ENCODE measurements at places on chromosomes 2 and 18. TPM values are rescaled to one million over a fixed set of nuclear protein-coding genes. Genes with fewer than 3 reads are reported as not detected.

Gene SLC5A7
- 0.44 TPM for polyA plus RNA-seq

Gene MYCN
- polyA plus RNA-seq, result 6.2 TPM

Gene ADGRF3
- 0.20 TPM for polyA plus RNA-seq

Gene IL1F10
- polyA plus RNA-seq, result not detected

DNA sequence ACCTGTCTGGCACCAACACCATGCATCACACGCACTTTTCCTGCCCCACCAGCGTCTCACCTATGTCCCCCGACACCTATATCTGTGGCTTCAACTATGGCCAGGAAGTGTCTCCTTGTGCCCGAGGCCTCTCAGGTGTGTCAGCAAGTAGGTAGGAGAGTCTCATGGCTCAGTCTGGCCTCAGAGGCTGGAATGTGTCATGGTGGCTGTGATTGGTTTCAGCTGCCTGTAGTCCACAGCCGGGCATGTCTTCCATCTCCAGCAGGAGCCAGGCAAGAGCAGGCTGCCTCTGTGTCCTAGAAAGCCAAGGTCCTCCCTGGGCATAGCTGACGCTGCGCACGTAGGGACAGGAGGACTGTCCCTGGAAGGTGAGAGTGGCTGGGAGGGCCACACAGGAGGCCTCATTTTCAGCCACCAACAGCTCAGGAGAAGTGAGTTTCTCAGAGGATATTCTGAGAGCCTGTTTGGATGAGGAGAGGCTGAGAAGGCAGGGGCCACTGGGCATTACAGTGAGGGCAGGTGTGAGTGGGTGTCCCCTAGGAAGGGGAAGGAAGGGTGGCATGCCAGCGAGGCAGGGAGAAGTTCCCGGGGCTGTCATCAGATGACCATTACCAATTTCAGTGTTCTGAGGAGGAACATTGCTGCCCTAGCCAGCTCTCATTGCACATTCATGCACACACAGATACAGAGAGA is 47.2 kb downstream of the SDC1 start:
- DNase-seq, result no peak

DNA sequence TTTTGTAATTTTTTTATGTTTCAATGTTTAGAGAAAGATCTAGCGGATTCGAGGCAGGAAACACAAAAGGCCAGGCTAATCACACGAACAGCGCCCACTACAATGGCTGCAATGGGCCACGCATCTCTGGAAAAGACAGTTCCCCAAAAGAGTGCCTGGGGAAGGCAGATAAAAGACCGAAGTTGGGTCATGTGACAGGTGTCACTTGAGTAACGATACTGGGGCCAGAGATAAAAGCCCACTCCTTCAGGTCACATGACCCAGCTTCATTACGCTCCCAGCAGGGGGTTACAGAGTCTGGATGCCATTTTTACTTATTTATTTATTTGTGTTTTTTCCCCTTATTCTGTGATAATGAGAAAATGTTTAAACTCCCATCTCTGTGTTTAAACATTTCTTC is 95.4 kb downstream of the CDK15 start:
- no peak for DNase-seq

DNA sequence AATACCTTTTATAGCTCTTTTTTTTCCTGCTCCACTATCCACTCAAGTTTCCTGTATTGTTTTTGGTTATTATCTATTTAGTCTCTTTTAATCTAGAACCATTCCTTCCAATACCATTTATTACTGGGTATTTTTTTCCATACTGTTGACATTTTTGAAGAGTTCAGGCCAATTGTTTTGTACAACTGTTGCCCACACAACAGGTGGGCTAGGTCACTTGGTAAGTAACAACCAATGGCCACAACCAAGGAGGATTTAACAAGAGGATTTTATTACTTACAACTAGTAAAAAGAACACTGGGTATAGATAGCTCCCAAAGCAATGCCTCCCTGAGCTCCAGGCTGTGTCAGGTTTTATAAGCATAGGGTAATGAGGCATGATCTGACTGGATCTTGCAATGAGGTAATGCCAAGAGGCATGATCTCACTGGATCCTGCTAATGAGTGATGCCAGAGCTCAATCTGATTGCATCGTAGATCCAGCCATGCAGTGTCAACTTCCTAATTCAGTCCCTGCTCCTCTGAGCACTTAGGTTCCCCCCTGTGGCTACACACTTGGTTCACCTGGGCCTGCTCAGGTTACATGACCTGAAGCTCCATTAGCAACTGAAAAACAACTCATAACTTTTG is 7.1 kb upstream of the CEP68 start:
- DNase-seq, result no peak

- DNase-seq, result no peak
These were observed 33.1 kb downstream of the ARL4C start for GRCh38 chr2:234463626-234464290.

DNA sequence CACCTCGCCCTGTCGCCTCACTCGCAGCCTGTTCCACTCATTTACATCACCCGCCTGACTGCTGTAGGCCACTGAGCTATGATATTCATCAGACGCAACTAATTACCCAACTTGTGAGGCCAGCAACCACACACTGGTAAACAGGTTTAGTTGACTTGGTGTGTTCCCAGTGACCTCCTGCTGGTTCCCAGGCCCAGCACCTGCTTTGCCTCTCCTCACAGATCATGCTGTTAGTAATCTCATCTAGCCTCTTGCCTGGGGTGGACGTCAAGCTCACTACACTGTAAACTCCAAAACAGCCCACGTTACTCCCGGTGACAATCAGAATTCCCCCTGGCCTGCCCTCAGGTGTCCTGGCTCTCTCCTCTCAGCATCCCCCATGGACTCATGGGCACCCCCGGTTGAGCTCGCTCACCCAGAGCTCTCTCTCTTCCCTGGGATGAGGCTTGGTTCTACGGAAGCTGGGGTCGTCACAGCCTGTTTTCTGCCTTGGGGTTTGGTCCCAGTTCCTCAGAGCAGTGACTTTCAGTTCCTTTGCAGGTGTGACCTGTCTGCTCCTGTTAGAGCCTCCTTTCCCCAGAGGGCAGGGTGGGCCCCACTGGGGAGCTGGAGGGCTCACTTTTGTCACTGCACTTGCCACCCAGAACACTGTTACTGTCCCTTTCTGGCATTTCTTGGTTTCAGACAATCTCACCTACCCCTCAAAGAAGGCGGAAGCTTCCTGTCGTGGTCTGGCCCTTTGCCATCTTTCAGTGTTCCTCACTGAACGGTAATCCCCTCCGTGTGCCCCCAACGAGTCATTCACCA is 40.3 kb downstream of the INPP5D start:
- DNase-seq, result no peak

DNA sequence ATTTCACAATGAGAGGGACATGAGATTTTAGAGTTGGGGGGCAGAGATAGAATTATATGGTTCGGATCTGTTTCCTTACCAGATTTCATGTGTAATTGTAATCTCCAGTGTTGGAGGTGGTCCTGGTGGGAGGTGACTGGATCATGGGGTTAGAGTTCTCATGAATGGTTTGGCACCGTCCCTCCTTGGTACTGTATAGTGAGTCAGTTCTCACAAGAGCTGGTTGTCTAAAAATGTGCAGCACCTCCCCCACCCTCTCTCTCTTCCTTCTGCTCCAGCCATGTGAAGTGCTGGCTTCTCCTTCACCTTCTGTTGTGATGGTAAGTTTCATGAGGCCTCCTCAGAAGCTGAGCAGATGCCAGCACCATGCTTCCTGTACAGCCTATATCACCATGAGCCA is 138.1 kb downstream of the SCG2 start:
- no peak for DNase-seq

- DNase-seq, result no peak
These were observed 507.9 kb upstream of the CDH2 start for GRCh38 chr18:28684746-28685355.

- no peak for DNase-seq
These were observed 131.7 kb downstream of the DOCK10 start for GRCh38 chr2:224910574-224910925.

DNA sequence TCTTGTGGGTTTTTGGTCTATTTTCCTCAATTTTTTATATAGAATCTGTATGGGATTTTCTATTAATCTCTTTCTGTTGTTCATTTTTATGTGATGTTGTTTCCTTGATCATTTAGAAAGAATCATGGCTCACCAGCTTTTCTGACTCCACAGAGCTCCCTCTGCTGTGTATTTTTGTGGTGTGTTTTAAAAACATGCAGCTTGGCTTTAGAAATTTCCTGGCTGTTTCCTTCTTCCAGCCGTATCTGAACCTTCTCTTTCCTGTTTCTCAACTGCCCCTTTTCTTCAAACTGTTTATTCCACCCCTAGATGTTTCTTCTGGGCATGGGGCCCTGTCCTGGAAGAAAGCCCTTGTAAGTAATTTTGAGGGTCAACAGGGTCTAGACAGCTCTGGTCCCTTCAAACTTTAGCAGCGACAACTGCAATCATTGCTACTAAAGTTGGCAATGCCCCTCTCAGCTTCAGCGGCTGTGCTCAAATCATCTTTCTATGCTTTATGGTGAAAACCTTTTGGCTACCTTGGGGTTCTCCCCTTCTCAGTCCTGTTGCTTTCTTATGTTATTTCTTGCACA is 17.6 kb upstream of the COPS8 start:
- DNase-seq, result no peak

GRCh38 chr2:100502782-100503181 is 32.5 kb downstream of the NMS start:
- DNase-seq, result no peak

- DNase-seq, result no peak
These were observed 111.2 kb upstream of the CD226 start for GRCh38 chr18:70058916-70059315.

- no peak for DNase-seq
These were observed 41.9 kb upstream of the TANC1 start for GRCh38 chr2:158926478-158926948.

- no peak for DNase-seq
These were observed 134.6 kb downstream of the UXS1 start for GRCh38 chr2:106059416-106060065.

DNA sequence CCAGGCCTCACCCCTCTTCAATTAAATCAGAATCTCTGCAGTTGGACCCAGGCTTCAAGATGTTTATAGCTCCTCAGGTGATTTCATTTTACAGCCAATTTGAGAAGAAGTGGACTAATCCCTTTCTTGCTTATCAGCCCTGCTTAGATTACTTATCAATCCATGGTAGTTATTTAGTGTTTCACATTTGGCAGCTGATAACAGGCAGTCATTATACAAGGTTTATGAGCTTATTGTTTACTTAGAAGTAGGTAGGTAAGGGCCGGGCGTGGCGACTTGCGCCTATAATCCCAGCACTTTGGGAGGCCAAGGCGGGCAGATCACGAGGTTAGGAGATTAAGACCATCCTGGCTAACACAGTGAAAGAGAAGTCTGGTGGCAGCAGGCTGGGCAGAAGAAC is 237.5 kb downstream of the CTNNA2 start:
- no peak for DNase-seq

- no peak for DNase-seq
These were observed 5.6 kb upstream of the RUFY4 start for GRCh38 chr2:218063486-218063885.

DNA sequence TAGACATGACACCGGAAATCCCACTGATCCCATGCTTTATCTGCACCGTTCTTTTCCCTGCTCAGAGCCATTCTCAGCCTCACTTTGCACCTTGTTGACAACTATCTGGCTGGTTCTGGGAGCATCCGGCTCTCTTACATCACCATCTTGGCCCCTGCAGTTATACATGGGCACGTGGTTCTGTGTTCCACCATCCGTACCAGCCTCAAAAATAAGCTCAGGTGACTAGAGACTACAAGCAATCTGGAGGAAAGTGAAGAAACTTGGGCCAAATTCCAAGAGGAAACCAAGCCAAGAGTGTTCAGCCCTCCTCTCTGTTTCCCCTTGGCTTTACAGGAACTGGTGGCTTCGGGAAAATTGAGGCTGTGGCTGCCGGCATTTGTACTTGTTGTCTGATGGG is 244.6 kb upstream of the ACVR2A start:
- no peak for DNase-seq

DNA sequence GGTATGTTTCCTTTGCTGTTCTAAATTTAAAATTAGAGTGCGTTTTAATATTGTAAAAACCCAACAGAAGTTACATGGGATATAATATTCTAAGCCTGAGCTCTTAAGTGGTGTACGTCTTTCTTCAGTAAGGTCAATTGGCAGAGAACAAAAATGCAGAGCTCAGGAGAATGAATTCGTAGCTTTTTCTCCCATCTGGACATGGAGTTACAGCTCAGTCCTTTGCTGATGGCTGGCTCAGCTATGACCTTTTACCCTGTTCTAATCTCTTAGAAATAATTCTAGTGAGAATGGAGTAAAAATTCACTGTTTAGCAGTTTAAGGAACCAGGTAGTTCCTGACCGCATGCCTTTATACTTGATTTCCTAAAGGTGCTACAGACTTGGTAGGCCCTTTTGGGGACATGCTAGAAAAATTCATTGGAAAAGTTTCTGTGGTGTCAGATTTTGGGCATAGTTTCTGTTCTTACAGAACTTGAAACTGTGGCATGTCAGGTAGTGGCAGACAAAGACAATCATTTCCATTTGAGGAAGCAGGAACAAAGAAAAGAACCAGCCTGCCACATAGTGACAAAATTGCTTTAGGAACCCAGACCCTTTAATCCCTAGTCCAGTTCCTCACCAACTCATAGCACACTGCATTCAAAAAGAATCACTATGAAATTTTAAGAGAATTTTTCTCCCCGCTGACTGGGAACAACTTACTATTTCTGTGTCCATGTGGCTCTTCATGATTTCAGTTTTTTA is 566.8 kb upstream of the ZNF804A start:
- DNase-seq, result no peak

GRCh38 chr2:64777841-64778240 is 124.1 kb upstream of the SERTAD2 start:
- DNase-seq, result no peak

DNA sequence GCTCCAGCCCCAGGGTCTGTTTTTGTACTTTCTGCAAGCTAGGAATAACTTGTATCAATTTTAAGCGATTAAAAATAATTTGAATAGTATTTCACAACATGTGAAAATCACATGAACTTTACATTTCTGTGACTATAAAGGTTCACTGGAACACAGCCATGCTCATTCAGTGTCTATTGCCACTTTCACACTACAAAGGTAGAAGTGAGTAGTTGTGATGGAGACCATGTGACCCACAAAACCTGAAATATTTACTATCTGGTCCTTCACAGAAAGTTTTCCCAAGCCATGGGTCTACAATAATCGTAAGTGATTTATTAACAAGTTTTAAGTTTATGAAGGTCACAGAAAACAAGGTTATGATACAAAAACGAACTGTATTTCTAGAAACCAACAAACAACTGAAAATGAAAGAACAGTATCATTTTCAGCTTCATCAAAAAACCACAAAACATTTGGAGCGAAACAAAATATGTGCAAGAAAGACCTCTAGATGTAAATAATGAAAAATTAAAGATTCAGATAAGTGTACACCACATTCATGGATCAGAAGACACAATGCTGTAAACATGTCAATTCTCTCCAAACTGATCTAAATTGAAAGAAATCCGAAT is 68.9 kb upstream of the DNER start:
- no peak for DNase-seq

All from muscle of arm (tissue), 14 donors.